ENCODE measurements at places on chromosomes 16 and 17.

- no peak for DNase-seq
Measured at GRCh38 chr16:23124315-23124714, 24.9 kb downstream of the USP31 start.

DNA sequence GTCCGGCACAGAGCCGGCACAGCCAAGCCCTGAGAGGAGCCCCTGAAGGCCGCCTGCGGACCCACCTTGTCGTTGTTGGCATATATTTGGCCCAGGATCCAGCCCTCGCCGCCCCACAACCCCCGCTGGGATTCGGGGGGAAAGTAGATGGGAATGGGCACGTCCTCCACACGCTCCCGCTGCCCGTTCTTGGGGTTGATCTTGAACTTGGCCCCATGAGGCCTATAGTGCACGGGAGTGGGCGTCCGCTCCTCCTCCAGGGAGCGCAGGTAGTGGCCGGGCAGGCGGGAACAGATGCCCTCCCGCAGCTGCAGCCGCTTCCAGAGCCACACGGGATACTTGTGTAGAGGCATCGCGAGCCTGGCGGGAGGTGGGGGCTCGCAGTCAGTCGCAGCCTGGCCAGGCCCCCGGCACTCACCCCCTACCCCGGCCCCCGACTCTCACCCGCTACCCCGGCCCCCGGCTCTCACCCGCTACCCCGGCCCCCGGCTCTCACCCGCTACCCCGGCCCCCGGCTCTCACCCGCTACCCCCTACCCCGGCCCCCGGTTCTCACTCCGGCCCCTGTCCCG is 387 bp downstream of the MRPL28 start:
- DNase-seq: no peak

DNA sequence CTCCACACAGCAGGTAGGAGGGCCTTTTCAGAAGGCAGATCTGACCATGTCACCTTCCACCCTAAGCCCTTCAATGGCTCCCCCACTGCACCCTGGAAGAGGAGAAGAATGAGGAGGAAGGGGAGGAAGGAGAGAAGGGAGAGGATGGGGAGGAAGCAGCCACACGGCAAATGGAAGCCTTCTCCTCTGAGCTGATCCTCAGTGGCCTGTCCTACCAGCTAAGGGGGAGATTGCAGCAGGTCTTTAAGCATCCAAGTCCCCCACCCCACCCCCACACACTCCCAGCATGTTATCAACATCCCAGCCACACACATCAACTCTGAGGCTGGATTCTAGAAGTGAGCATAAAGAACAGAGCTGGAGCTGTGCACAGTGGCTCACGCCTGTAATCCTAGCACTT is 46.2 kb upstream of the RBFOX3 start:
- no peak for DNase-seq

- DNase-seq: no peak
Measured at GRCh38 chr17:19539841-19540311, 6.2 kb downstream of the SLC47A1 start.

GRCh38 chr17:12547831-12548230 is 117.9 kb upstream of the MYOCD start:
- no peak for DNase-seq

GRCh38 chr16:88957887-88958577 is 19.0 kb downstream of the CBFA2T3 start:
- DNase-seq: no peak

DNA sequence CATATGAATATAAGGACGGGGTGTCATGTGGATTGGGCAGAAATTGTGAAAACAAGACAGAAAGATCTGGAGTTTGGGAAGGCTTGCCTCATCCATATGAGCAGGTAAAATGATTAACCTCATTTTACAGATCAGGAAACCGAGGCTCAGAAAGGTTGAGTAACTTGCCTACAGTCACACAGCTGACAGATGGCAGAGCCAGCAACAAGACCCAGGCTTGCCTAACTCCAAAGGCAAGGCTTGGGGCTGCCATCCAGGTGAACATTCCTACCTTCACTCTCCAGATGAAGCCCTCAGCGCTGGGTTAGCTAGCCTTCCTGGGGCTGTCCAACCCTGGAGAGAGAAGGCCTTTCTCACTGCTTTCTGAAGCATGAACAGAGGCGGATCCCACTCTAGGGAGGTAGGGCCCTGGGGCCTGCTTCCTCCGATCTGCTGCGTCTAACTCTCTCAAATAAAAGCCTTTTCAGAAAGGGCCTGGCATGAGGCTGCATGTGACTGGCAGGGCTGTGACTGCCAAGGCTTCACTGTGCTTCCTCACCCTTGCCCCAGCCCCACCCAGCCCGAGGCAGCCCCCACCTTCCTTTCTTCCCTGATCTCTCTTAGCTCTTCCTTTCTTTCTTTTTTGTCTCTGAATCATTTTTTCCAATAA is 107.8 kb downstream of the GNAO1 start:
- DNase-seq: peak; percentile 29

DNA sequence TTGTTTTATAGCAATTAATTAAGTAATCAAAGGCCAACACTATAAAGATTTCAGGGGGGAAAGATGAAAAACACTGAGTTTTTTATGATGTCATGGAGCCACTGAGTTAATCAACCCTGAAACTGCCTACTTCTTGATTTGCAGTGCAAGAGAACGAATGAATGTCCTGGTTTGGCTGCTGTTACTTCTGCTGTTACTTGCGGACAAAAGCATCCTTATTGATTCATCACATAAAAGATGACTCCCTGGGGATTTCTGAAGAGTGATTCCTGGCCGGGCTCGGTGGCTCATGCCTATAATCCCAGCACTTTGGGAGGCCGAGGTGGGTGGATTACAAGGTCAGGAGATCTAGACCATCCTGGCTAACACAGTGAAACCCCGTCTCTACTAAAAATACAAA is 10.9 kb upstream of the SPNS3 start:
- no peak for DNase-seq

- DNase-seq: no peak
Measured at GRCh38 chr16:6861815-6862477, 470.7 kb upstream of the RBFOX1 start.

GRCh38 chr16:81497690-81498089 is 53.1 kb downstream of the CMIP start:
- no peak for DNase-seq

- no peak for DNase-seq
Measured at GRCh38 chr16:5446623-5447240, 349.1 kb upstream of the EEF2KMT start.

- no peak for DNase-seq
Measured at GRCh38 chr16:79997257-79997656, 396.7 kb upstream of the MAF start.

DNA sequence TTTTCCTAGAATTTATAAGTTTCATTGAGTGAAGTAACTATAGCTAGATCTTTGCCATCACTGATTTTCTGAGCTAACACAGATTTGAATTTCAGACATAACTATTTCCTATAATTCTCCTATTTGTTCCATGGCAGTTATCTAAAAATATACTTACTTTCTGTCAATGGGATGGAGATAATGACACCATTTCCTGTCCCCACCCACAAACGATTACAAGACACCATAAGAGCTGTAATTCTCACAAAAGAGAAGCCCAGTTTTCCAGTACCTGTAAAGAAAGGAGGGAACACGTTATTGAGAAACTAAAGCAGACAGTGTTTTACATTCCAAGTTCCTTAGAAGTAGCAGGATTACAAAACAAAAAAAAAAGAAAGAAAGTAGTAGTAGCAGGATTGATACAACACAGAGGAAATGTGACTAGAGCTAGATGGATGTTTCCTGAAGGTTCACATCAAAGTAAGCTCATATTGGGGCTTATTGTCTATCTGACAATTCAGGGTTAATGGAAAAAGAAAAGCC is 110.9 kb upstream of the TOB1 start:
- DNase-seq: no peak

DNA sequence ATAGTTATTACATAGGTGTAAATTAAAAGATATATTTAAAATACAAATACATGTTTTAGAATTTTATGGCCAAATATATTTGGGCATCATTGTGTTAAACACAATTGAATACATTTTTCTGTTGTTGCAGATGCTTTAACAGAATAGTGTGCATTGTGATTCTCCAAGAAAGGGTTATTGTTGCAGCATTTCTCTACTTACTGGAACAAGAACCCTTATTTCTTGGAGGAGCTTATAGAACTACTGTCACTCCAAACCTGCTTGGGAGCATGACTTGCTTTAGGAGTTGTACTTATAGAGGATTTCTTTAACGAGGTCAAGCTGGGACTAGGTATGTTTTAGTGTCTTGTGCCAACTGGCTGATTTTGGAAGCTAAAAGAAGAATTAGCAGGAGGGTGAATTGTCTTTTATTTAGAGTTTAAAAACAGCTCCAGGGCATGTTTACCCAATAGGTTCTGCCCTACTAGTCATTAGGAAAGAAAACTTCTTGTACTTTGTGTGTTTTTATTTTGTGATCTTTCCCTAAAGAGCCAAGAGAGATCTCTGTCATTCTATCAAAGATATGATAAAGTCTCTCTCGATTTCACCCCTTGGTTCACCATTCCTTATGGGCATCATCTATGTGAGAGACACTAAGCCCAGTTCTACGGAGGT is 279.8 kb upstream of the SALL1 start:
- no peak for DNase-seq

- DNase-seq: no peak
Measured at GRCh38 chr17:71938340-71939010, 182.3 kb upstream of the SOX9 start.

DNA sequence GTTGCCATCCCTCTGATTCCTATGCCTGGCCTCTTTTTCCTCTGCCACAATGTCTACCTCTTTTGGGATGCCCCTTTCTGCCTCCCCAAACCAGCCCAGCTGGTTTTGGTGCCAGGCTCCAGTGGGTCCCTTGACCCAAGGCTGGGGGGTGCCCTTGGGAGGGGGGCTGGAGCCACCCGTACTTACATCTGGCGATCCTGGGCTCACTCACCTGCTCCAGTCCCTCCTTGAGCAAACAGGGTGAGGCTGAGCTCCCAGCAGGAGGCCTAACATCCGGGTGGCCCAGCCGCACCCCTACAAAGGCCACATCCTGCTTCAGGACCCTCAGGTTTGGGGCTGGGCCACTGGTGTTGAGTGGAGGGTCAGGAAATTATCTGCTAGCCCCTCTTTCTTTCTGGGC is 1.2 kb downstream of the ERN2 start:
- DNase-seq: no peak

DNA sequence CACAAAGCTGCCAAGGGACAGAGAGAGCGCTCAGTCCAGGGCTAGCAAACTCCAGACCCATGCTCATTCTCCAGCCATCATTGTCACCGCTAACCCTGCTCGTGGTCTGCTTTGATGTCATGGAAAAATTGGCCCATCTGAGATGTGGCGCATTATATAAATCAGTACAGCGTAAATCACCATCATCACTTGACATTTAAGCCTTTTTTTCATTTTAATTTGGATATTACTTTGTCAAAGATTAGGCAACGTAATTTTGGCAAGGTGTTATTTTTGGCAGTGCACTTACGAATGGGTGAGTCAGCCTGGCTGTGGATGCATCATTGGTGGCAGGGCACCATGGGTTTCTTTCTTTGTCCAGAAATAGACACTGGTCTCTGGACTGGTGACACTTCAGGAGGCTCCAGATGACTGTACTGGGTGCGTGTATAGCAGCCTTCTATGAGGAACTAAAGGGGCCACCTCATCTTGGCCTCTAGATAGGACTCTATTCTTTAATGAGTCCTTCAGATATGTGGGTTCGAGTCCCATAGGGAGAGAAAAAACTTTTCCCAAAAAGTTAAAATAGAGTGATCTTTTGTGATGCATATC is 166.3 kb downstream of the MSI2 start:
- DNase-seq: no peak

GRCh38 chr17:42922294-42922693 is 21.7 kb downstream of the G6PC1 start:
- DNase-seq: no peak

GRCh38 chr16:75420987-75421819 is 12.1 kb downstream of the CFDP1 start:
- no peak for DNase-seq

Measured in NCI-H1092 (cell line).